ENCODE measurements at places on chromosomes 5 and 9.

GRCh38 chr9:79592726-79593493 lies 21.1 kb downstream of the TLE4 start:
- DNase-seq: no peak

DNA sequence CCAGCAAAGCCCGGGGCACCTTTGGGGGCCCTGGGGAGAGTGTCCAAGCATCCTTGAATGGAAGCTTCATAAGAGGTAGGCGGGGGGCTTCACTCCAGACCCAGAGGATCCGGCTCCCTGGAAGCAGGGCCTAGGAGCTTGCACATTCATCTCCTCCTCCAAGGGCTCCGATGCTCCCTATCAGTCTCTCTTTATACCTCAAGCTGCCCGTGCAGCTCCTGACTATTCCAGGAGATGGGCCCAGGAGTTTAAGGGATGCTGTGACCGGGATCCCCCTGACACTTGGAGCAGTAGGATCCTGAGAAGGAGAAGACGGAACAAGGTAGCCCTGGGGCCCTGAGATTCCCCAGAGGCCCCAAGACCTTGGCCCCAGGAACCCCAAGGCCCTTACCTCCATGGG lies 25.9 kb downstream of the CSF1R start:
- DNase-seq: no peak

DNA sequence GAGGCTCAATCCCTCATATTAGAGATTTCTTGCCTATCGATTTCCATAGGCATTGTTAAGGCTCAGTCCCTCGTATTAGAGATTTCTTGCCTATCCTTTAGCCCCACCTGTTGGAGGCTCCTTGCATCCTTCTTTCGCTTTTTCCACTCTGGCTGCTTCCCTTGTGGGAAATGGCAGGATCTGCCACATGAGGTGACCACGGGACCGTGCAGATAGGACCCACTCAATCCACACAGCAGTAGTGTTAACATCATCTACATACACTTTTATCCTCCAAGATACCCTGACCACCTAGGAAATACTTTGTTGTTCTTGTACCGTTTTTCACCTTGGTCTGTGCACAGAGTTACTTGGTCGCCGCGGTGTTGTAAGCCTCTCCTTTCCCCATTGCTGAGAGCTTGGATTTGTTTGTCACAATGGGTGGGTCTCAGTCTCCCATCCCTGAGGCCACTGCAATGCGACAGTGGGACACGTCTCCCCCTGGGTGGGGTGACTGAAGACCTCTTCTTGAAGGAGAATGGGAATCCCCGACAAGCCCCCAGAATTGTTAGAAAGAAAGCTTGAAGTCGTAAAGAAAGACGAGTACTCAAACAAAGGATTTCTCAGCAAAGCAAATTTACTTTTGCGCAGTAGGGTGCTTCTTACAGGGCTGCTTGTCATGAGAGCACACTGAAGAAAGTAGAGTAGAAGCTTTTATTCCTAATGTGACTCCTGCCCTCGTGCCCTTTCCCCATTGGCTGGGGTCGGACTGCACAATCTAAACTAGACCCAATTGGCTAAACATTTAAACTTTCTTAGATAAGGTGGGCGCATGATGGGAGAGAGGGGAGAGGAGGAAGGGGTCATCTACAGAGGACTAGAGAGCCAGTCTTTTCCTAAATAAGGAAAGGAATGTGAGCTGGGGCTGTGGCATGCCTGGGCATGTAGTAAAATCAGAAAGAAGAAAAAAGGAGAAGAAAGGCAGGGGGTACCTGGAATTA lies 19.8 kb downstream of the IFT74 start:
- DNase-seq: no peak

DNA sequence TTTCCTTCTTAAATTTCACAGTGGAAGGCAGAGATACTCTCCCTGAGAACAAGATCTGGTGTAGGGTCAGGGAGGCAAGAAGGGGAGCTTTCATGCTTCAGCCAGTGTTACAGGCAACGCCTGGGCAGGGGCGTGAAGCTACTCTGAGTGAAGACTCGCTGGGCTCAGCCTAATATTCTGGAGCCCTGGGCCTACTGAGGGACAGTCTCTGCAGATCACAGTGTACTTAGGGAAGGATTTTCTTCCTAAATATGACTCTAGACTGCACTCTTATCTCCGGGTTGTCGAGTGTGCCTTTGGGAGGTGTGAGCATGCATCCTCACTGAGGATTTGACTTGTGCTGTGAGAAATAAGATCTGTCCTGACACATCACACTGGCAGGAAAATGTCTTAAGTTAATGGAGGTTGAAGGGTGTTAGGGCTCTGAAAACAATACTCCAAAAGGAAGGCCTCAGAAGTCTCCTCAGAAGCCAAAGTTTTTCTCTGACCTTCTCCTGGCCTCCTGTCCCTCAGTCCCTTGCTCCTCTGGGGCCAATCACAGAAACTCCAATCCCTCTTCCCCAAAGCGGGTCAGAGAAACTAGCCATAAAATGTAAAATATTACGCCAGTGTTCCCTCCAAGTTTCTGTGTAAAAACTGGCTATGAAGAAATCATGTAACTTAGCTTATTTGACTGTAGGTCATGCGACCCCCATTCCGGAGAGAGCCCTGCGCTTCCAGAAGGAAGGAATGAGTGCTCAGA lies 156.8 kb upstream of the TBC1D2 start:
- DNase-seq: no peak

- no peak for DNase-seq
These were observed 360 bp upstream of the ZCCHC10 start for GRCh38 chr5:133026664-133027153.

DNA sequence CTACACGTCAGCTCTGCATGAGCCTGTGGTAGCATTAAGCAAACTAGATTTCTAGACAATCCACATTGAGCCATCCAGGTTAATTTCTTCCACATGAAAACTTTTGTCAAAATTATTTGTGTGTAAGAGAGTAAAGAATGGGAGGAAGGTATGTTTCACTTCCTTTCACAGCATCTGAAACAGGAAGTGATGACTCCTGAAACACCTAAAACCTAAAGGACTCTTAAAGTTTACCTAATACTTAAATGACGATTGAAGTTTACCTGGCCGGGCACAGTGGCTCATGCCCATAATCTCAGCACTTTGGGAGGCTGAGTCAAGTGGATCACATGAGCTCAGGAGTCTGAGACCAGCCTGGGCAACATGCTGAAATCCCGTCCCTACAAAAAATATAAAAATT lies 223.8 kb downstream of the CEMIP2 start:
- no peak for DNase-seq

DNA sequence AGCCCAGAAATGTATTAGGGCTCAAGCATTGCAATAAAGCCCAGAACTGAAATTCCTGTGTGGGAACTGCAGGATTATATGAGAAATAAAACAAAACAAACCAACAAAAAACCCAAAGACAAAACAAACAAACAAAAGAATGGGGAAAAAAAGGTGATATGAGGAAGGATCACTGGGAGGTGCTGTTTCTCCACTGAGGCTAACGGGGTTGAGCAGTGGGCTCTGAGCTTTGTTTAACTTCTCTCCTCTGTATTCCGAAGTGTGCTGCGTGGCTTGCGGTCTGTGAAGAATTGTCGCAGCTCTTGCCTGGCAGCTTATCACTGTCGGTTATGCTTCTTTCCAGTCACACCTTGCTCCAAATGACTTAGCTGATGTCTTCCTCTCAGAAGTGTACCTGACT lies 106.3 kb downstream of the TENT4A start:
- DNase-seq: no peak

DNA sequence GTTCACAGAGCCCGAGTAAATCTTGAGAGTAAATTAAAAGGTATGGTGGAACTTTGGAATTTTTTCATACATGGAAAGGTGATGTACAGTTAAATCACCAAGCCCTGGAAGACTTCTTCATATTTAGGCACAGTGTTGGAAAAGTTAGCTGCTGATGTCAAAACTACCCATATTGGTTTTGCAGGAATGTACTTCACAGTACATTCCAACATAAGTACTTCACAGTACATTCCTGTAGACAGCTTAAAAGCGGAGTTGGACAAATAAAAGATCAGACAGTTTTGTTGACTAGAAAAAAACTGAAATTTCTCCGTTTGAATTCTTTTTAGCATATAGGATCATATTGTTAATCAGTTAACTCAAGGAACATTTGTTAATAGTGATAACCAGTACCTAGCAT lies 1.8 kb downstream of the RANBP17 start:
- no peak for DNase-seq

DNA sequence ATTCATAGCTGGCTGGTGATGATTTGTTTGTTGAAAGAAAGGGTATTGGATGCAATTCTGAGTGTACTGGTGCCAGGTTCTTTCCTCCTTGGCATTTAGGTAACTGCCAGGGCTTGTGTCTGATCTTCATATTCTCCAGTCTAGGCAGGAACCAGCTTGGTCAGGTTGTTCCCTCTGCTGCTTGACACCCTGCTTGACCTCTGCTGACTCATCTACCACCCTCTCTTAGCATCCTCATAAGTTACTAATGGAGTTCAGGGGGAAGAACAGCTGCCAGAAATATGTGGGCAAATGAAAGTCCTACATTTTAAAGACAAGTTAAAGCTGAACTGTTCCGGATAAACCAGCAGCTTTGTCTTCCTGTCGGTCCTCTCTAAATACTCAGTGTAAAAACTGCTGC lies 116.1 kb upstream of the TNC start:
- DNase-seq: no peak

DNA sequence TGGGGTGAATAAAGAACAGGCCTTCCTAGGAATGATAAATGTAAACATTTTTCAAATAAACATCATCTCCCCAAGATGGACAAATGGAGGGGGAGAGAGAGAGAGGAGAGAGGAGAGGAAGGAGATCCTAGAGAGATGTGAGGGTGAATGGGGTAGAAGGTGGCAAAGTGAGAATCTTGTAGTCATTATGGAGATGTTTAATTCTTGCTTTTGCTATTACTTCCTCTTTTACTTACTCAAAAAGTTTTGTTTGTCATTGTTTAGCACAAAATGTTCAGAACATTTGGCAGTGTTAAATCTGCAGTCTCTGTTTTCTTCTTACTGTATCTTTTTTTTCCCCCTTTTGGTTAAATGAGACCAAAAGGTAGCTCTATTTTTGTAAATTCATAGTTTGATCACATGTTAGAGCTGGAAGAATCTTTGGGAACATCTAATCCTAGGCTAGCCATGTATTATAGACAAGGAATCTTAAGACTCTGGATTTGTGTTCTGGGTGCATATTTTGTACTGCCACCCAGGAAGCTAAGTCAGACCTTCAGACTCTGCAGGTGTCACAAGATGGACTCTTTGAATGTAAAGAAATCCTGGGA lies 266.1 kb downstream of the NTRK2 start:
- no peak for DNase-seq

DNA sequence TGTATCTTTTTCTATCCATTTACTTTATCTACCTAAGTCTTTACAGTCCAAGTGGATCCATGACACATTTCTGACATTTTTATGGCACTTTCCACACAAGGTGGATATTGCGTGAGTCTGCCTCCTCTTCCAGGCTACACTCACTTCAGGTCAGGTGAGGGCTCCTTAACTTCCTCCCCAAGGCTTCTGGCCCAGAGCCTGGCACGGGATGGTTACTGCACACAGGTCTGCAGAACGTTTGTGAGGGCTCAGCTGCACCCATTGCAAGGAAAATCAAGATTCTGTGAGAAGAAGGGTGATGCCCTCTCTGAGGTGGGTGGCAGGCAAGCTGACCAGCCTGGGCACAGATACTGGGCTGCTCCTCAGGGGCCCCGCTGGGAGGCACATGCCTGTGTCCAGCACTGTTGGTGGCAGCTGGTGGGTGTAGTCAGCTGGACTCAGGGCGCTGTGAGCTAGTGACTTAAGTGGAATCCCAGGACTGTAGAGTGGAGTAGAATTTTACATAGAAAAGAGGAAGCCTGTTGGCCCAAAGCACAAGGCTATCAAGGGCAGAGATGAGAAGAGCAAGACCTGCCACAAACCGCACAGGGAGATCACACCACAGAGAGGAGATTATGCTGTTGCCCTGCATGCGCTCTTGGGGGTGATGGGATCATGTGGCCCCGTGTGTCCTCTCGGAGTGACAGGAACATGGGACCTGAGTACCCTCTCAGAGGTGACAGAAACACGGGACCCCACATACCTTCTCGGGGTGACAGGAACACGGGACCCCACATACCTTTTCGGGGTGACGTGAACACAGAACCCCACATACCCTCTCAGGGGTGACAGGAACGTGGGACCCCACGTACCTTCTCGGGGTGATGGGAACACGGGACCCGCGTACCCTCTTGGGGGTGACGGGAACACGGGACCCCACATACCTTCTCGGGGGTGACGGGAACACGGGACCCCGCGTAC lies 21.3 kb downstream of the AHRR start:
- no peak for DNase-seq

DNA sequence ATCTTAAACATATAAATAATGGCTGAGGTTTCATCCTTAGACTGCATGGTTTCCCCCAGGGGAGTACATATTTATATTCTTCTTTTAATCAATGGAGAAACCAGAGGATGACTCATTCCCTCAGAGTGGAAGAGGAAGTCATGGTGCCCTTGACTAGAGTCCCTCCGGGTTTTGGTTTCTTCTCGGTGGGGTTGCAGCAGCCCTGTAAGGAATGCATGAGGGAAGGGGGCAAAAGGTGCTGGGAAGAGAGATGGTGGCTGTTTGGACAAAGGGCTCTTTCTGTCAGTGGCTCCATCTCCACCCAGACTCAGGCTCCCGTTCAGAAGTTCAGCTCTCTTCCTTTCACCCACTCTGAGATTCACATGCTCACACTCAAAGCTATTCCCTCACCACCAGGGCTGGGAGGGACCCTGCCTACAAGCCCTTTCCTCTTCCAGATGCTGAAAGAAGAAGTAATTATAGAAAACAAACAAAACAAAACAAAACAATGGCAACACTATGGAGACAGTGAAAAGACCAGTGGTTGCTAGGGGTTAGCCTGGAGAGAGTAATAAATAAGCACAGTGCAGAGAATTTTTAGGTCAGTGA lies 129.8 kb upstream of the IL12B start:
- DNase-seq: no peak

DNA sequence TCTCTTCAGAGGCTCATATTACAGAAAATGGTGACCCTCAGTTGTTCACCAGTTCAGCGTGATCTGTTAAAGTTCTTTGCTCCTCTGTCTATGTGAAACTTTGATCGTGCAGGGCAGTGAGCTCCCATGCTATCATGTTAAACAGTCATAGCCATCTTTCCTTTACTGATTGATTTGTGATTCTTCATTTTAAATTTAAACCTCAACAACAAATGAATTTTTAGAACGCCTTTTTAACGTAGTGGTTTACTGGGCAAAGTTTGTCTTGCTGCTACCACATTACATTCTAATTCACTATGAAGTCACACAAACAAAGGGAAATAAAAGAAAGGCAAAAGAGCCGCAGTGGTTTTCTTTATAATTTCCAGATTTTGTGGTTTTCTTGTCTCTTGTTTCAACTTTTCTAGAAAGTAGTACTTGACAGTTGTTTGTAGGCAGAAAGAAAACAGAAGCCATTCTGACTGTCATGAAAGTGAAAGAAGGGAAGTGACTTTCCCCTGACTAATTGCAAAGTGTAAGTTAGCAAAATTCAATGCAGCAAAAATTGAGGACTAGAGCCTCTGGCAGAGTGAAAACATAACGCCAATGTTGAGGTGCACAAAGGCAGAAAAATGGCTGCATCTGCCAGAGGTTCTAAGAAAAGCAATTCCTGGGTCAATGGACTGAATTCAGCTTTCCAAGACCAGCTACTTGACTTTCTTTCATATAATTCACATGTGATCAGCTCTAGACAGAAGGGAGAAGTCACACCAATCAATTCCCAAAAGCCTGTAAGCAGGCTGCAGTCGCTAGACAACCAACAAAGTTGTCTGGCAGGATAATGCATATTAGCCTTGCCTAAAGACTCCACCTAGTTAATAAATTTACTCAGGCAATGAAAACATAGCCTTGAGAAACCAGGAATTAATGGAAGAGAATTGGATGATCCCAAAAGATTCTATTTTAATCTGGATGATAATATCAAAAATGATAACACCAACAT lies 7.1 kb upstream of the IFNA6 start:
- no peak for DNase-seq
